ENCODE measurements at places on chromosomes 12 and 14.

- DNase-seq, result no peak
These were observed 130.8 kb upstream of the PTPRQ start for GRCh38 chr12:80313209-80313608.

GRCh38 chr14:104865631-104866441 is 768 bp downstream of the CEP170B start:
- no peak for DNase-seq

GRCh38 chr14:98847521-98848468 is 424.2 kb downstream of the BCL11B start:
- DNase-seq, result no peak

- DNase-seq, result no peak
These were observed 19.8 kb downstream of the PTPRB start for GRCh38 chr12:70617450-70617849.

- DNase-seq, result no peak
These were observed 27.7 kb downstream of the FIGNL2 start for GRCh38 chr12:51820526-51821439.

All from HFF-Myc (cell line).